ENCODE measurements at places on chromosomes 7 and 10.

DNA sequence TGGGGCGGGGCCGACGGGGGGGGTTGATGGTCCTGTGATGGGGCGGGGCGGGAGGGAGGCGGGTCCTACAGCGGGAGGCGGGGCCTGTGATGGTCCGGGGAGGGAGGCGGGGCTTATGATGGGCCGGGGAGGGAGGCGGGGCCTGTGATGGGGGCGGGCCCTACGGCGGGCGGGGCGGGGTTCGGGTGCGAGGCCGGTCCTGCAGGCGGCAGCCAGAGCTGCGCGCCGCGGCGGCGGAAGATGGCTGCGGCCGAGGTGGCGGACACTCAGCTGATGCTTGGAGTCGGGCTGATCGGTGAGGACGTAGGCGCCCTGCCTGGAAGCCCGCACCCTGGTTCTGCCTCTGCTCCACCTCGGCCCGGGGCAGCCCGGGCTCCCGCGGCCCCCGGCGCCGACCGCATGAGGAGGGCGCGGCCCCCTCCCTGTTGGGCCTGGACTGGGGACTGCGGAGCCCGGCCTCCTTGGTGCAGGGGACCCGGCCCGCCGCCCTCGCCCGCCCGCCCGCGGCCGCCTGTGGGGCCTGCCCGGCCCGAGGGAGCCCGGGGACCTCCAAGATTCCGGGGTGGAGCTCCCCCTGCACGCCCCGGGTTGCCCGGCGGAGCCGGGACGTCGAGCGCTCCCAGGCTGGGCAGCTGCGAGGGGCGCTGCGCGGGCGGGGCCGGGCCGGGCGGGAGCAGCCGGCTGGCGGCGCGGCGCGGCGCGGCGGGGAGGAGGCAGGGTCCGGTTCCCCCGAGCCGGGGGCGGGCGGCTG, at the start of gene DENND10:
TSS of gene DENND10 (plus strand) at position 211 of the 751 bp plus-strand sequence. CDS start at position 241, 30 bp downstream.
- DNase-seq, result peak; percentile 83

- no peak for DNase-seq
These were observed 96.6 kb upstream of the TMEM196 start for GRCh38 chr7:19869979-19870378.

DNA sequence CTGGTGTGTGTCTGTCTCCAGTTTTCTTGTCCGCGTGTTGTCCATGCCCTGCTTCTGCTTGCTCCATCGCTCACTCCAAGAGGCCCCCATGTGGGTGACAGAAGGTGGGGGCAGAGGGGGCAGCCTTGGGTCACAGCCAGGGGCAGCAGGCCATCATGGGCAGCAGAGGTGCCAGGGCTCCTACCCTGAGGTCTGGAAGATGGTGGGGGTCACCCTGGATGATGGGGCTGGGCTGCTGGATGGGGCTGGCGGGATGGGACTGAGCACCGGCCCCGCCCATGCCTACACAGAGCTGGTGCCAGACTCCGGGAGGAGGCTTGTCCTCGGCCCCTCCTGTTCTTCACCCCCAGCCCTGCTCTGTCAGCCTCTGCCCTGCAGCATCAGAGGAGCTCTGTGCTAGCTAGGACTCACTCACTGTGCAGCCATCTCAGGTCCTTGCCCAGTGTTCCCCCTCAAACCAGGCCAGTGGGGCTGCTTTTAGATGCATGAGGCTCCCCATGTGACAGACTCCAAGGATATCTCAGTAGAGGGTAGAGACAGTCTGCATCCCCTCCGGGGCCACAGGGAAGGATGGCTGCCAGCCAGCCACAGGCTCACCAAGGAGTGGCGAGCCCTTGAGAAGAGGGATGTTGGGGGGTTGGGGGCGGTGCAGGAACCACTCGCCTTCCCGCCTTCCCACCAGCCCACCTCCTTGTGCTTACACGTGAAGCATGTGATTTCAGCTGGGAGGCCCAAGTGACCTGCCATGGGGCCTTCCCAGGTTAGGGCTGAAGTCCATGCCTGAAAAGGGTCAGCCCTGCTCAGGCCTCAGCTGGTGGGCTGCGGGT, 35.5 kb upstream of the PPIF start:
- DNase-seq, result no peak

- no peak for DNase-seq
These were observed 54.5 kb upstream of the TOMM7 start for GRCh38 chr7:22876986-22877729.

- DNase-seq, result peak; percentile 40
These were observed 178.5 kb downstream of the NRP1 start for GRCh38 chr10:33155720-33156638.

DNA sequence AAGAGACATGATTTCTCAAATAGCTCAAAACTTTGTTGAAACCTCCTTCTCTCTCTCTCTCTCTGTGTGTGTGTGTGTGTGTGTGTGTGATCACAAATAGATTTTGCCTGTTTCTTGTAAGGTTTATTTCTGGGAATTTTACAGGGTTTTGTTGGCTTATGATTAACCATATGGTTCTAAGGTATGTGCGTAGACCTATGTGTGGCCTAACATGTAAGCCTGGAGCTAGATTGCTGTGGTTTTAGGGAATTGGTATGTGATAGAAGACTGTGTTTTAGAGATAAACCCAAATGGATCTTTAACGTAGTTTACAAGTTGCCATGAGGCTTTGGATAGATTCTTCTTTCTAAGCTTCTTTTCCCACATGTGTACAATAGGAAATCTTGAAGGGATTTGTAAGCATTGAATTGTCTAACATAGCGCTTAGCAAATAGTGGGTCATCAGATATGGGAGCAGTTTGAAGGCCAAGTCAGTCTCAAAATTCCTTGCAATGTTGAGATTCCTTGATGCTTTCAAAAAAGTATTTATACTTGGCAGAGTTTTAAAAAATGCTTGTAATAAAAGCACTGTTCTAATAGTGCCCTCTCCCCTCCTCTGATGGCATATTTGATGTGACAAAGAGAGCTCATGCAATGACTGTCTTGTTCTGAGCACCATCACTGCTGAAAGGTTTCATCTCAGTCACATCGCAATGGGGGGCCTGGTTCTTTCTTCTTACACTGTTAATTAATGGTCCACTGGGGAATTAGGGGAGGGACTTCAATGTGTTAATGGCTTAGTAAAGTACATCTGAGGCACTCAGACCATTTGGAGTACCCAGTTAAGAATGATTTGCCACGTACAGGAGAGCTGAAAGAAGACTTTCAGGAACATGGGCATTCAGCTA, 118.2 kb downstream of the SNX10 start:
- no peak for DNase-seq

DNA sequence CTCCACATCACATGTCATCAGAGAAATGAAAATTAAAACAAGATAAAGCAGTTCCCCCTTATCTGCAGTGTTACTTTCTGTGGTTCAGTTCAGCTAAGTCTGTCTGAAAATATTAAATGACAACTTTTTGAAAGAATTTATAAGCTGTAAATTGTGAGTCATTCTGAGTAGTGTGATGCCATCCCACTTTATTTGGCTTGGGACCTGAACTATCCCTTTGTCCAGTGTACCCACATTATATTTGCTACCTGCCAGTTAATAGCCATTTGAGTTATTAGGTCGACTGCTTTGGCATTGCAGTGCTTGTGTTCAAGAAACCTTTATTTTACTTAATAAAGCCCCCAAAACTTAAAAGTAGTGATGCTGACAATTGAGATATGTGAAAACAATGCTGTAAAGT, 804.2 kb downstream of the ANKRD7 start:
- DNase-seq, result no peak

- no peak for DNase-seq
These were observed 901 bp upstream of the CCNY start for GRCh38 chr10:35335133-35336083.

- DNase-seq, result no peak
These were observed 101.4 kb downstream of the MTPAP start for GRCh38 chr10:30247704-30248103.

GRCh38 chr10:101055411-101055810, 6.4 kb upstream of the KAZALD1 start:
- DNase-seq, result no peak

DNA sequence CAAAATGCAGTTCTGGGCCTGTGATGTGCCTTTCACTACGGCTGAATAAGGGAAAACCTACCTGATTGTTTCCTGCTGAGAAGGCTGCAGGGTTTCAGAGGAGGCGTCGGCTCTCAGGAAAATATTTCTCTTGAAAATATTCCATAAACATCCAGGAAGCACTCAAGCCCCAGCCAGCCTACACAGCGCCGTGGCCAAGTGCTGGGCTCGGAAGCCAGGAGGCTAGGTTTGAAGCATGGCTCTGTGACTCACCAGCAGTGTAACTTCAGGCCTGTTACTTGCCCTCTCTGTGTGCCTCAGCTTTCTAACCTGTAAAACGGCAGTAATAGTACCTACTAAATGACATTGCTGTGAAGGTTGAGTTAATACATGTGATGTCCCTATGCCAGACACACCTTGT, 399.1 kb downstream of the GATA3 start:
- no peak for DNase-seq

DNA sequence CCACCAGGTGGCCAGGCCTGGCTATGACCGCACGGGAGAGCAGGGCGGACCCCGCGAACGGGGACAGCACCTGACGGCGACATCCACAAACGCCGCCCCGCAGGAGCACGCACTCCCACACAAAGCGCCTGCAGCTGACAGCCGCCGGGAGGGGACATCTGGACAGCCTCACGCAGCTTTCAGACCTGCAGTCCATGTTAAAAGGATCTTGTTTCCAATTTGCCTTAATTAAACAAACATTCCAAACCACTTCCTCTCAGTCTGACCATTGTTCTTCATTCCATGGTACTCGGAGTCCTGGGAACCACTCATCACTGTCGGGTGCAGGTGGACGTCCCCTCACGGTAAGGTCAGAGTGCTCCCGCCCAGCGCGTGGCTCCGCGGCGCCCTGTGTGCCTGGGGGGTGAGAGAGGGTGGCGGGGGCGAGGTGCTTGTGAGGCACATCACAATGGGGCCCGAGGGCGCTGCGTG, 5.9 kb upstream of the GPER1 start:
- no peak for DNase-seq

DNA sequence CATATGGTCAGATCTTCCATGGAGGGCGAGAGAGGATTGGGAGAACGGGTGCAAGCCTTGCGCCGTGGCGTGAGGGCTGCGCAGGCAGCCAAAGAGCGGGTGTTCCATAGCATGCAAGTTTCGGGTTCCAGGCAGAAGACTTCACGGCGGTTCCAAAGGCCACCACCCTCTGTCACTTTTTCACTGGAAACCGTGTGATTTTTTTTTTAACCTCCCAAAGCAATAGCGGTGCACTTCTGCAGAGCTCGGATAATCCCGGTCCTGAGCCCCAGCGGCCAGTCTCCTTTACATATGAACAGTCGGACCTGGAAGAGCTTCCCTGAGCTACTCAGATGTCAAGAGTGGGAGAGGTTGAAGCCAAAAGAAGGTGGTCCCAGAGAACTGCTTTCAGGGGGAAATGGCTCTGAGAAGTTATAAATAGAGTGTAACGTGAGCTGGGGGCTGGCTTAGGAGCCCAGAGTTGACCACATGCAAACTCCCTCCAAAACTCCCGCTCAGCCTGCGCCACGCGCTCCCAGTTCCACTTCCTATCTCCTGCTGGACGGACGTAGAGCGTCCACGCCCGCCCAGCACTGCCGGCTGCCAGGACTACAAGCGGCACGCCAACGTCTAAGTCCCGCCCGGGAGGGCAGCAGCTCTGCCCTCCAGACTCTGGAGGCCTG, at the start of gene MEOX2:
TSS of gene MEOX2 (minus strand) at position 389 of the 662 bp plus-strand sequence. CDS start at position 108, 281 bp downstream.
- DNase-seq, result peak; percentile 47

DNA sequence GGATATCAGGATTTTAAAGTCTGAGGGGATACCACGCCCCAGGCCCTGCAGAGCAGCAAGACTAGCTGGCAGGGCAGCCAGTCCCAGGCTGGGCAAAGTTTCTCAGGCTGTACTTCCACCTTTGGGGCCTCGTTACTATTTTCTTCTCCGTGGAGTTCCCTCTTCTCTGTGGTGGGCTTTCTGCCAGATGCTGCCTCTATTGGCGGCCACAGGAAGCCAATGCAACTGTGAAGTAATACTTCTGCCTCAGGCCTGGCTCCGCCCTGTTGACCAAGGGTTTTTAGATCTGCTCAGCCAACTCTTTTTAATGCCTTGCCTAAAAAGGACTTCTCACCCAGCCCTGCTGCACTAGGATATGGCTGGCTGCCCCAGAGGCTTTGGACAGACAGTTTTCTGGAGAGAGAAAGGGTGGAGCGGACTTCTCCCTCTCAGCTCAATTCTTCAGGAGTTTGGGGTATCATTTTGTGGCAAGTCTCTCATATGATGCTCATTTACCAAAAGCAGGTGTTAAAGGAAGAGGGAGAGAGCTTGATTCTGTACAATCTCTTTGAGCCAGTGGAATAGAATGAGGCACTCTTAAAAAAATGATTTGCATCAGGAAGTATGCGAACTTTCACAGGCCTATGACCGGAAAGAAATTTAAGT, 67.4 kb downstream of the HHEX start:
- peak; percentile 42 for DNase-seq

DNA sequence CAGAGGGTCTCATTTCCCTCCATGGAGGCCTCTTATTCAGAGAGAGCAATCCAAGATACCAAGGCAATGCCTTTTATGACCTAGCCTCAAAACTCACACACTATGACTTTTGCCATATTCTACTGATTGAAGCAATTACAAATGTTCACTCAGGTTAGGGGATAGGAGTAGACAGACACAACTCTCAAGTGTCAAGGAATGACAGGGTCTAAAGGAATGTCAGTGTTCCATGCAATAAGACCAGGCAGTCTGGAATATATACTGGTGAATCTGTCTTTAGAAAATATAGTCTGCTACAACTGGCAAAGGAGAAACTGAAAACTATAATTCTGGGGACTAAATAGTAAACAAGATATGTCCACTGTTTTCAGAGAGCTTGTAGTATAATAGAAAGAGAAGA, 283.9 kb downstream of the PRKG1 start:
- no peak for DNase-seq

DNA sequence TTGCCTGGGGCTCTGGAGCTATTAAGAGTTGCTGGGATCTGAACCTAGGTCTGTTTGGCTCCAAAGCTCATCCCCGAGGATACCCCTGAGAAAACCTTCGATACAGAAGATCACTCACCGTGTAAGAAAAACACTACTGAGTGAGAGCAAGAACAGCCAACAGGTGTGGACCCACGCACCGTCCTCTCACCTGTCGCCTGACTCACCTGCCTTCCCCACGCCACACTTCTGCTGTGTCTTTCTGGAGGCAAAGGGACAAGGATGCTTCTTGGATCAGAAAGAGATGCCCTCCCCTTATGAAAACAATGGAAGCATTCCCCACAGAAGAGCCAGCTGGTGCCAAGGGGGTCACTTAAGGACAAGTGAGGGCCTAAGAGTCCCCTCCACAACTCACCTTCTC, 46.7 kb downstream of the COL13A1 start:
- DNase-seq, result no peak

- no peak for DNase-seq
These were observed 1059.8 kb downstream of the LRMDA start for GRCh38 chr10:76491216-76491615.

GRCh38 chr10:102476466-102477141, 25.3 kb upstream of the C10orf95 start:
- DNase-seq, result no peak

- no peak for DNase-seq
These were observed 184.6 kb downstream of the FANK1 start for GRCh38 chr10:126080879-126081411.

DNA sequence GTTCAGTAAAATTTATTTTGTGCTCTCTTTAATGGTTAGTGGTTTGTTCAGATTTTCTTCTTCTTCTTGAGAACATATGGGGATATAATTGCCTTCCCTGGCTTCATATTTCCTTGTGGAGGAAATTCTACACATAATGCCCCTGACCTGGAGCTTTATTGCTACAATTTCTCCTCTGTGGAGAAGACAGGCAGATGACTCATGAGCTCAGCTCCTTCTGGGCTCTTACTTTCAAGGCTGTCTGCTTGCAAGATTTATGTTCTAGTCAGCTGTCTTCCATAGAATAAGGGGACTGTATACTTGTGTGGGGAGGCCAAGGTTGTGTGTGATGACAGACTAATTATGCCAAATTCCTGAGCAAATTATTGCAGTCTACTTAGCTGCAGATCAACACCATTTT, 1.6 kb downstream of the LRRD1 start:
- DNase-seq, result no peak
